Mesangial cell (primary cell): ENCODE measurements at places on chromosomes 12 and 14. TPM values are rescaled to one million over a fixed set of nuclear protein-coding genes. Genes with fewer than 3 reads are reported as not detected.

The CLEC4C gene
- total RNA-seq, result not detected in 2 replicates

The TPH2 gene
- total RNA-seq, result not detected in 2 replicates

The SYNDIG1L gene
- 0.25 TPM in 1 of 2 replicates, not detected in the other for total RNA-seq

The SRGAP1 gene
- 16.8 and 27.8 TPM in 2 replicates for total RNA-seq

The DCTN2 gene
- total RNA-seq, result 211 and 214 TPM in 2 replicates

The SPTB gene
- total RNA-seq, result 0.63 and 1.8 TPM in 2 replicates

The MRPS35 gene
- 34.5 and 46.6 TPM in 2 replicates for total RNA-seq

The CAPZA3 gene
- not detected in 2 replicates for total RNA-seq

The IRF2BPL gene
- total RNA-seq, result 61.4 and 95.6 TPM in 2 replicates

The STAC3 gene
- 0.63 TPM in 1 of 2 replicates, not detected in the other for total RNA-seq

The PTGES3 gene
- total RNA-seq, result 48.4 and 121 TPM in 2 replicates

The CRY1 gene
- total RNA-seq, result 23.0 and 30.6 TPM in 2 replicates

The CD163L1 gene
- total RNA-seq, result under 0.01 TPM in 2 replicates

The BLOC1S1 gene
- total RNA-seq, result 160 and 169 TPM in 2 replicates

The SOX5 gene
- total RNA-seq, result 1.8 and 6.1 TPM in 2 replicates

The MUCL1 gene
- total RNA-seq, result not detected in 2 replicates

The SERPINA9 gene
- total RNA-seq, result not detected in 2 replicates

The EGLN3 gene
- 0.25 and 0.98 TPM in 2 replicates for total RNA-seq

The PPP2R5E gene
- 9.4 and 13.7 TPM in 2 replicates for total RNA-seq

The TMPRSS12 gene
- not detected in 2 replicates for total RNA-seq

The ISCA2 gene
- 34.4 and 34.7 TPM in 2 replicates for total RNA-seq

The WNT1 gene
- not detected in 2 replicates for total RNA-seq

The ITPK1 gene
- 23.8 and 37.8 TPM in 2 replicates for total RNA-seq

The RERG gene
- total RNA-seq, result 5.7 and 14.6 TPM in 2 replicates

The OR10P1 gene
- total RNA-seq, result not detected in 2 replicates

The CRADD gene
- 15.6 and 16.4 TPM in 2 replicates for total RNA-seq

The VDR gene
- 1.3 and 1.6 TPM in 2 replicates for total RNA-seq

The FGF23 gene
- total RNA-seq, result not detected in 2 replicates

The KERA gene
- not detected in 2 replicates for total RNA-seq

The GALNT6 gene
- total RNA-seq, result 23.6 and 57.5 TPM in 2 replicates

The CAMKK2 gene
- 26.7 and 32.7 TPM in 2 replicates for total RNA-seq

The SLC6A12 gene
- total RNA-seq, result 1.8 TPM in 1 of 2 replicates, not detected in the other

The SALL2 gene
- 13.4 and 24.2 TPM in 2 replicates for total RNA-seq

The PLEK2 gene
- 12.2 and 48.1 TPM in 2 replicates for total RNA-seq

The KRT86 gene
- 0.13 and 0.16 TPM in 2 replicates for total RNA-seq

The OR4K13 gene
- total RNA-seq, result not detected in 2 replicates

The PRH1 gene
- total RNA-seq, result 4.1 and 4.4 TPM in 2 replicates
